AML-193 (cell line): ENCODE measurements at places on chromosomes 1 and 21.

- DNase-seq = no peak
Observed at GRCh38 chr1:16260814-16261213, 23.8 kb upstream of the CPLANE2 start.

- no peak for DNase-seq
Observed at GRCh38 chr1:175078629-175079028, 11.0 kb downstream of the TNN start.

- no peak for DNase-seq
Observed at GRCh38 chr1:200206761-200207160, 179.3 kb downstream of the NR5A2 start.

GRCh38 chr1:182229921-182230491 lies 161.6 kb downstream of the GLUL start:
- DNase-seq = no peak

DNA sequence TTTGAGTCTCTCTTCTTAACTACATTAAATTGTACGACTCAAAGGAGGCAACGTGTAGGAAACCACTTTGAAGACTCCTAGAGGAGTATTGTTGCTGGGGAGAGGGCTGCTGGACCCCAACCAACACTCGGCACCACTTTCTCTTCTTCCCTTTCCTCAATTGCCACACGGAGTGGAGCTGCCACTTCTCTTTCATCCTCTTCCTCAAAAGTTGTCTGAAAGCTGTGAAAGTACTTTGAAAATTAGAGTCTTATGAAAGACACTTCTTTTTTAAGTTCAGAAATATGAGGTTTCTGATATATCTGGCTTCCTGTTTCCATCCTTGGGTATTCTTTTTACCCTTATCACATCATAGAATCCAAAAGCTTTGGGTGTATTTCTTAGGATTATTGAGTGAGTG lies 59.5 kb downstream of the MRPS6 start:
- DNase-seq = peak; percentile 18

DNA sequence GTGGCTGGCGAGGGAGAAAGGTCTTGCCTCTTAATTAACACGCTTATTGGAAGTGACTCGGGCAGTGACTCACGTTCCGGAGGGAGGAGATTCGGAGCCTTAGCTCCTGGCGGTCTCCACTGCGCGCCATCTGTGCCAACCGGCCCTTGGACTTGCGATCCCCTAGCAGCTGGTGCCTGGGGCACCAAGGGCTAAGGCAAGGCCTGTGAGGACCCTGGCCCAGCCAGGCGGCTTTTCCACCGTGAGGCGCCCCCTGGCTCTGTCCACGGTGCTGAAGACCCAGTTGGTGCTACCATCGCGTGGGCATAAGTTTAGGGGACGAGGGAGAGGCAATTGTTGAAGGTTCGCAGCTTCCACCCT lies 1.3 kb upstream of the SYT6 start:
- no peak for DNase-seq

DNA sequence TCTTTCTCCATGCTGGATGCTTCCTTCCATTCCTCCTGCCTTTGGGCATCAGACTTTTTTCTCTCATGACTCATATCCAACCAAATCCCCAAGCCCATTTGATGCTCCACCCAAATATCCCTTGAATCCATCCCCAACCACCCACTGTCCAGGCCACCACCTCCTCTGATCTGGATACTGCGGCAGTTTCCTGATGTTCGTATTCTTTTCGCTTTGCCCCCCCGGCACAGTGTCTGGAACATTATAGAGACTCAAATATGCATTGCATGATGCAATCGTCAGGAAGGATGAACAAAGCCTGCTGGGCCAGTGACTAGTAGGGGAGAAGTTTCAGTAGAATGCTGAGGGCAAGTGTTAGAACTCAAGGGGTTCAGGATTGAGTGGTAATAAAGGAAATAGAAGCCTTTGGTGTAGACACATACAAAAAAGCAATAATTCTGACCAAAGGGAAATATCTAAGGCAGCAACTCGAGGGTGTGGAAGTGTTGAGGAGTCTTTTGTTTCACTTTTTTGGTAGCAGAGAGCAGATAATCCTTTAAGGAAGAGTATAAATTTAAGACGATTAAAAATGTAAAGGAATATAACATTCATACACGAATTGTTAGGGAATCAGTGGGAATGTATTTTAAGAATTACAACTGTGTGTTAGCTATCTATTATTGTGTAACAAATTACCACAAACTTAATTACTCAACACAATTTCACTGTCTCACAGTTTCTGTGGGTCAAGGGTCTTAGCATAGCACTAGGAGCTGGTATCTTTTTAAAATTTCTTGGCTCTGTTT lies 7.5 kb downstream of the S100A11 start:
- DNase-seq = peak; percentile 19
